ENCODE measurements at places on chromosomes 12 and 14. TPM values are rescaled to one million over a fixed set of nuclear protein-coding genes. Genes with fewer than 3 reads are reported as not detected.

ZBTB42 gene
- total RNA-seq = 2.8 TPM

INHBE gene
- 0.09 TPM for total RNA-seq

ZDHHC22 gene
- total RNA-seq = 0.23 TPM

SELPLG gene
- total RNA-seq = 0.97 TPM

SRRM4 gene
- not detected for total RNA-seq

HSPB8 gene
- total RNA-seq = 22.0 TPM

OVCH1 gene
- not detected for total RNA-seq

SERPINA1 gene
- total RNA-seq = 1.7 TPM

MYL6B gene
- 83.5 TPM for total RNA-seq

IFT43 gene
- total RNA-seq = 40.2 TPM

GPR137C gene
- 0.05 TPM for total RNA-seq

ANO2 gene
- total RNA-seq = not detected

CCDC197 gene
- total RNA-seq = not detected

ZNF385A gene
- 21.7 TPM for total RNA-seq

PPP1R1A gene
- total RNA-seq = 0.33 TPM

NUMB gene
- total RNA-seq = 39.9 TPM

PELI2 gene
- 0.73 TPM for total RNA-seq

RAN gene
- total RNA-seq = 1,773 TPM

VRTN gene
- 0.03 TPM for total RNA-seq

ZNF705A gene
- total RNA-seq = not detected

HNRNPA1 gene
- 1,603 TPM for total RNA-seq

DNAH10 gene
- total RNA-seq = 0.31 TPM

TMEM229B gene
- 0.21 TPM for total RNA-seq

LAG3 gene
- 1.9 TPM for total RNA-seq

MANSC1 gene
- 4.6 TPM for total RNA-seq

NYNRIN gene
- total RNA-seq = 0.39 TPM

NGB gene
- total RNA-seq = not detected

GARIN6 gene
- not detected for total RNA-seq

DNAJC22 gene
- 22.7 TPM for total RNA-seq

PGF gene
- total RNA-seq = 4.5 TPM

CLEC9A gene
- not detected for total RNA-seq

AQP2 gene
- total RNA-seq = not detected

ART4 gene
- total RNA-seq = not detected

RAPGEF3 gene
- total RNA-seq = 0.54 TPM

SSTR1 gene
- not detected for total RNA-seq

OTX2 gene
- not detected for total RNA-seq

BDKRB1 gene
- 0.48 TPM for total RNA-seq

PTPN6 gene
- 12.7 TPM for total RNA-seq

Measured in A549 treated with Hydrocortisone at 1 μM for 4 hours (cell line).